Stimulated activated CD8-positive, alpha-beta memory T cell treated with anti-CD3 and anti-CD28 coated beads, Interleukin-15, amount 100 ng/mL, for 48 hours (primary cell): ENCODE measurements at places on chromosomes 12 and 14.

GRCh38 chr14:74491956-74492775 lies 939 bp downstream of the NPC2 start:
- no peak for DNase-seq

DNA sequence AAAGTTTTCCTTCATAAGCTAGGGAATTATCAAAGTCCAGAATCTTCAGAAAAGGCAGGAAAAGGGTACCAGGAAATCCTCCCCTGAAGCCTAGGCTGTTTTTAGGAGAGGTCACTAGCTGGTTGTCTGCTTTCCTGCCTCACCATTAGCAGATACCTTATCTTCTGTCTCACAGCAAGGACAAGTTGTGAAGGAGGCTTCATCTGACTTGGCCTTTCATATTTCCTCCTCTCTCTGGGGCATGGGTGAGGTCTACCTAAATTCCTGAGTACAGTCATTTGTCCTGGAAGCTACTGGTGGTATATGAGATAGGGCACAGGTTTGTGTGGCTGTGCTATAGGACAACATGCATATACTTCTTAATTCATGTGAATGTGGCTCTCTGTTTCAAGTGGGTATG lies 2.3 kb downstream of the FOXJ2 start:
- no peak for DNase-seq

DNA sequence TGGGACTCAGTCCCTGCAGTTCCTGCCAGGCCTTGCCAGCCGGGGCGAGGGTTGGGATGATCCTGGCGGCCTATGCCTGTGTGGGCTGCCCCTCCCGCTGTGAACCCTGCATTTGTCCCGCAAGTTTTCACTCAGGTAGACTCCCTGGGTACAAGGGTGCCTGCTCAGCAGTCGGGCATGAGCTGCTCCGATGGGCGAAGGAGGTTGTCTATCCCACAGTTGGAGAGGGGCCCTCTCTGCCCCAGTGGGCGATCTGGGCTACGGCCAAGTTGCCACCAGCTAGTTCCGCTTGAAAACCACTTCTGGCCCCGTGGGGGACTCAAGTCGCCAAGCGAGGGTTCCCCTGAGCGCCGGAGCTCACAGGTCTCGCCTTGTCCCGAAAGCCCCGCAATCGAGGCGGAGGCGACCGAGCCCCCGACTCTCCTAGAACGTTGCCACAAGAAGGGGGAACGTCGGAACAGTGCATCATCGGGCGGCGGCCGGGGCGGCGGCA lies 365 bp upstream of the TPI1 start:
- DNase-seq = no peak

DNA sequence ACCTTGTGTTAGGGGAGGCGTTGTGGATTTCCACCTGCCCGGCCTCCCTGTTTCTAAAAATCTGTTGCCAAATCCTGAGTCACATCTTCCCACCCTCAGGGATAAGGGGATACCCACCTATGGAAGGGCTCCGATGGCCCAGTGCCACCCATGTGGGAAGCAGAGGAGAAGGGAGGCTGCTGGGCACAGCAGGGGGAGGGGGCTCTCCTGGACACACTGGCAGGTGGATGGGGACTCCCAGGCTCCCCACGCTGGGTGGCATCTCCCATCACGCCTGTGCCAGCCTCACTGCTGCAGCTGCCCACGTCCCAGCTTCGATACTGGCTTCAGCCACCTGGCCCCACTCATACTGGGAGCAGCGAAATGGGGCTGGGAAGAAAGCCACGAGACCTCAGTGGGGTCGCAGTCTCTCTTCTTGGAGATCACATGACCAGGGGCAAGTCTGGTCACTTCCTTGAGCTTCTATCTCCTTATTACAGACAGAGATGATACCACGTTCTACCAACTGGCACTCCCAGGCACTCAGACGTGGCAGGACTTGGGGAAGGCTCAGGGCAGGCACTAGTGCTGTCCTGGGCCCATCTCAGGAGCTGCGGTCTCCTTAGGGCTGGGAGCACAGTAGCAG lies 72.2 kb downstream of the PITPNM2 start:
- no peak for DNase-seq

GRCh38 chr12:104722601-104723534 lies 235.2 kb downstream of the SLC41A2 start:
- no peak for DNase-seq
